ENCODE measurements at places on chromosomes 12 and 14.

GRCh38 chr12:89328151-89329030, 23.9 kb downstream of the DUSP6 start:
- no peak for DNase-seq

GRCh38 chr14:60651796-60652673, 2.8 kb upstream of the SIX1 start:
- DNase-seq: no peak

DNA sequence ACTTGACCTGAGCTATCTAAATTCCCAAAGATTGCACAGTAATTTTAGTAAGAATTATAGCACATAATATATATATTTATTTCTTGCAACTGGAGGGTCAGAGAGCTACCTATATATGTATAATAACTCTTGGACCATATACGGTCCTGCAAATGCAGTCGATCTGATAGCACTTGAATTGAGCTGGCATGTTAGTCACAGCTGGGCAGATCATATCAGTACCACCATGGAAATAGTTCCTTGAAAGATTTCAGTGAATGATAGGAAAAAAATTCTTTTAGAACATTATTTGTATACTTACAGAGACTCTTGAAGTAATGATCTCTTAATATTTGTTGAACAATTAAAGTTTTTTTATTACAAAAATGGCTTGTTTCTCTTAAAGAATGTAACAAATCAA, 94.5 kb upstream of the MON2 start:
- no peak for DNase-seq

- no peak for DNase-seq
These were observed 72.1 kb downstream of the PRIMA1 start for GRCh38 chr14:93716002-93716745.

DNA sequence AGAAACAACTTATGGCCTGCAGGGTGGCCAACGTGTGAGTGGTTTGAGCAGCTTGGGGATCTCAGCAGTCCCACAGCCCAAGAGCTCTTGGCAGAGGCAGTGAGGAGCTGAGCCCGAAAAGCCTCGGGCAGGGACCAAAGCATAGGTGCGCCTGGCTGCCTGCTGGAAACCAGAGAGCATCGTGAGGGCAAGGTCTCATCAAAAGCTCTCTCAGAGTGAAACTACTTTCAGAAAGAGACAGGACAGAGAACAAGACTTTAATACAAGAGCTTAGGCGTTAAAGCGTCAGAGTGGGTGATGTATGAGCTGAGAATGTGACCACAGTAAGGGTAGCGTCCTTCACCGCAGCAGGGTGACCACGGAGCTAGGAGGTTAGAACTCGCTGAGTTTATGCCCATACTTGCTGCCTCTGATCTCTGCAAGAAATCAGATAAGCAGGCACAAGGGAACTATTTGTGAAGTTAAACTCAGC, 30.8 kb downstream of the LGMN start:
- DNase-seq: no peak

GRCh38 chr12:67671419-67671818, 22.9 kb downstream of the DYRK2 start:
- DNase-seq: no peak

DNA sequence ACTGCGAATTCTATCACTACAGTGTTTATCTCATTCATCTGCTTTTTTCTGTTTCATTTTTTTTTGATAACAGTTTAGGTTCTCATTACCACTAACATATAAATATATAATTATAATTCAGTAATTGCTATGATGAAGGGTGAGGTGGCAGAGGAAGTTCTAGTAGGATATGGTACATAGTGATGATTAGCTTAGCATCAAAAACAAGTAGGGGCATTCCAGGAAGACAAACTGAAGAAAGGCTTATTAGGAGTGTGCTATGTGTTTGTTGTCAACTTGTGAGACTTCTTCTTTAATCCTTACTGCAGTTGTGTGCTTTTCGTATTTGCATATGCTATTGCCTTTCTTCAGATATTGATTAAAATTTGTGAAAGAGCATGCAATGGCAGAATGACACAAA, 20.6 kb downstream of the FUT8 start:
- no peak for DNase-seq

GRCh38 chr14:103480595-103480994, 42.0 kb downstream of the CKB start:
- DNase-seq: no peak

DNA sequence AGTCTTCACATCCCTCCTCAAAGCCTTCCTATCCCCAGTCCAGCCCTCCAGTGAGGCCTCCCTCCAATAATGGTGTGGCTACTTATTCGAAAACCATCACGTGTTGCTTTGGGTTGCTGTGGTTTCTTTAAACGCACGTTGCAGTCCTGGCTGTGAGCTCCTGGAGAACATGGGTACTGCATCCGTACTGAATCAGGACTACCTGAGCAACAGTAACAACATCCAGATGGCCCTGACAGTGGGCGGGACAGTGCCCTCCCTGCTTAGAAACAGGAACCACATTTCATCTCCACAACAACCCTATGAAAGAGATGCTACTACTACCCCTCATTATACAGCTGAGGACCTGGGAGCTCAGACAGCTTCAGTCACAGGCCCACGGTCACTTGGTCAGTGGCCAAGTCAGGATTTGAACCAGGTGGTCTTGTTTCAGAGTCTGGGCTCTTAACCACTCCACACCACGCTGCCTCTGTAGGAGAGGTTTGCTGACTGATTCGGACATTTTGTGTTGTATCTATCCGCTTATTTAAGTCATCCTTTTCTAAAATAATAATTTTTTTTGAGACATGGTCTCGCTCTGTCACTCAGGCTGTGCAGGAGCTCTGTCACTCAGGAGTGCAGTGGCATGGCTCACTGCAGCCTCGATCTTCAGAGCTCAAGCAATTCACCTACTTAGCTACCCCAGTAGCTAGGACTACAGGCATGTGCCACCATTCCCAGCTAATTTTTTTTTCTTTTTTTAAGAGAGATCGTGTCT, 104.8 kb downstream of the DPF3 start:
- no peak for DNase-seq

- DNase-seq: no peak
These were observed 8.4 kb upstream of the ACVRL1 start for GRCh38 chr12:51898937-51899336.

- DNase-seq: no peak
These were observed 41.8 kb upstream of the KCNK13 start for GRCh38 chr14:90019824-90020523.
